ENCODE measurements at places on chromosomes 3 and 15.

DNA sequence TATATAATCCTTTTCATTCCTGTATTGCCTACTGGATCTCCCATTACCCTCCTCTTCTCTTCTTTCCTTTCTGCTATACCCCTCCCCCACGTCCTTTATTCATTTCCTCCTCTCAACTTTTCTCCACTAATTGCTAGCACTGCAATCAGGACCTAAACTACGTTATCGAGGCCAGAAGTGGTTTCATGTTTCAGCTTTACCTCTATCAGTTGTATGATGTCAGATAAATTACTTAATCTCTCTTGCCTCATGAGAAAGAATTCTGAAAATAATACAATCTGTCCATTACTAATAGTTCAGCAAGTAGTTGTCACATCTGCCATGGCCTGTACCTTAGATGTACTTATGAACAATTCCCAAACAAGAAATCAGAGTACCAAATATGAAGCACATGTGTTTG, 10.6 kb downstream of the POPDC2 start:
- no peak for DNase-seq
- no peaks in the 10 kb centered on the region for H3K4me1 ChIP-seq
- H3K36me3 ChIP-seq, result no peaks in the 10 kb centered on the region
- H3K27ac ChIP-seq, result no peak overlapping the region
- no peaks in the 10 kb centered on the region for H3K27me3 ChIP-seq

DNA sequence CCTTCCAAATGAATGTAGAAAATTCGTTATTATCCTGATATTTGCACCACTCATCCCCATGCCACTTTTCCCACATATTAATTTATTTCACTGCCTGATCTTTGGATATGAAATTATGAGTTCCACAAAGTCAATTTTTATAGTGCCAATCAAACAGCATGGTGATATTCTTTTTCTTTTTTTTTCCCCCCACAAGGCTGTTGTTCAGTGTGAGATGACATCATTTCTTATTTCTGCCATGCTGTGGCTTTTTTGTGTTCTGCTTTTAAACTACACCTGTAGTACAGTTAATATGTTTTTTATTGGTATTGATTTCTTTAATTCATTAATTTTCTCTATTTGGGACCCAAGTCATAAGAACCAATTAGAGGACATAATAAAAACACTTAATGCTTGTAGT, 14.6 kb downstream of the MYNN start:
- no peak overlapping the region for H3K27ac ChIP-seq
- H3K4me3 ChIP-seq, result no peak overlapping the region
- DNase-seq, result no peak
- no peaks in the 10 kb centered on the region for H3K27me3 ChIP-seq
- peaks cover 14% of the 10 kb centered on the region for H3K4me1 ChIP-seq
- peaks cover 20% of the 10 kb centered on the region for H3K36me3 ChIP-seq

GRCh38 chr3:24220859-24221657, 273.6 kb downstream of the THRB start:
- no peak overlapping the region for H3K27ac ChIP-seq
- peaks cover 18% of the 10 kb centered on the region for H3K27me3 ChIP-seq
- no peaks in the 10 kb centered on the region for H3K36me3 ChIP-seq
- no peaks in the 10 kb centered on the region for H3K4me1 ChIP-seq
- H3K4me3 ChIP-seq, result no peak overlapping the region

DNA sequence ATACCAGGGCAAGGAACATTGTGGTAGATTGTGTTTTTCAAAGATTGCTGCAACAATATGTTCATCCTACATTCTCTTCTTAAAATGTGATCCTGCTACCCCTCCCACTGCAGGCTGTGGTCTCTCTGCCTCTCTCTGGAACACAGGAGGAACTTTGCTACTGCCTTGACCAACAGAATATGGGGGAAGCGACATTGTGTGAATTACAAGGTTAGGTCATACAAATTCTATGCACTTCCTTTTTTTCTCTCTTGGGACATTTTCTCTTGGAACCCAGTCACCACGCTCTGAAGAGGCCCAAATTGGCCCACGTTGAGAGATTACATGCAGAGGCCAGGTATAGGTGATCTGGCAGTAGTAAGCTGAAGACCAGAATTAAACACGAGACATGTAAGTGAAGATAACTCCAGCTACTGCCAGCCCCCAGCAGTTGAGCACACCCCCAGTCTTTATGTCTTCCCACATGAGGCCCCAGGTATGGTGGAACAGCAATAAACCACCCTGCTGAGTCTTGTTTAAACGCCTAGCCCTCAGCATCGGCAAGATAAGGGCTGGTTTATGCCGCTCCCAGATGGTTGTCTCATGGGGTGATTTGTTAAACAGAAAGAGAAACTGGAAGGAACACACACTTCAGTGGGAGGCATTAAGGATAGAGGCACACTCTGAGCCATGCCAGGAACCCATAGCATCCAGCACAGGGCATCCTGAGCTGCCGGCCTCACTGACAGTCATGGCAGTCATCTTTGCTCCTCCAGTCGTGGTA, 59.9 kb downstream of the FAM43A start:
- no peak for DNase-seq
- no peaks in the 10 kb centered on the region for H3K36me3 ChIP-seq
- peaks cover 4% of the 10 kb centered on the region for H3K27me3 ChIP-seq
- peaks cover 19% of the 10 kb centered on the region for H3K4me1 ChIP-seq
- no peak overlapping the region for H3K27ac ChIP-seq
- H3K4me3 ChIP-seq, result no peak overlapping the region

GRCh38 chr3:194178669-194179068, 42.7 kb downstream of the HES1 start:
- DNase-seq, result no peak
- H3K4me3 ChIP-seq, result no peak overlapping the region
- no peaks in the 10 kb centered on the region for H3K36me3 ChIP-seq
- peaks cover 21% of the 10 kb centered on the region for H3K27me3 ChIP-seq
- no peaks in the 10 kb centered on the region for H3K4me1 ChIP-seq

GRCh38 chr15:83435202-83435601, 11.9 kb upstream of the SH3GL3 start:
- no peak for DNase-seq
- peaks cover 29% of the 10 kb centered on the region for H3K27me3 ChIP-seq
- no peak overlapping the region for H3K27ac ChIP-seq
- H3K4me1 ChIP-seq, result peaks cover 5% of the 10 kb centered on the region

- H3K27me3 ChIP-seq, result no peaks in the 10 kb centered on the region
- peaks cover 23% of the 10 kb centered on the region for H3K4me1 ChIP-seq
- no peaks in the 10 kb centered on the region for H3K36me3 ChIP-seq
- no peak for DNase-seq
- no peak overlapping the region for H3K27ac ChIP-seq
These were observed 34.4 kb downstream of the RAF1 start for GRCh38 chr3:12629560-12629959.

DNA sequence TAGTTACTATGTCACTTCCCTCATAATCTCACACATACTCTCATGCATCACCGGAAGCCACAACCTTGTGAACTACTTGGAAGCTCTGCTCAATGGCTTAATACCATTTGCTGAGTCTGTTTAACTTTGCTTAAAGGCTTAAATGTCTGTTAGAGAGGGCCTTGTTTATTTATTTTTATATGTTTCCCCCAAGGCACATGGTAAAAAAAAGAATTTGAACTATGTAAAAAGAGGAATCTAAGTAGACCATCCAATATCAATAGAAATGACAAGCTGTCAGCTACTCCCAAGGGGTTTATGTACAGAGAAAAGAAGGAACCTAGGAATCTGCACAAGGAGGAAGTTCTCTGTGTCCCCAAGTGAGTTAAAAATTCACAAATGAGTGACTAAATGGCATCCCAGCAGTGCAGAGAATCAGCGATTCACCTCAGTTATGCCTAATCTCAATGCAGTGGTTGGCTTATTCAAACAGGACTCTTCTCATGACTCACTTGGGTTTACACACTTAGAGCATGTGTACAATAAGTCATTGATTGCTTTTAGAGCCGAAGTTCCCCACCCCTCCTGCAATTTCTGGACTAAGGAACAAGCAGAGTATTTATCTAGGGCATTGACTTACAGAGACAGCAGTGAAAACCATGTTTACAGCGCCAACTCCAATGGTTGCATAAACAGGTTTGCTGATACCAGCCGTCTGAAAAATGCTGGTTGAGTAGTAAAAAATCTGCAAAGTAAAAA, 24.4 kb downstream of the SLC2A2 start:
- peak overlapping the region; percentile 51 for H3K27ac ChIP-seq
- H3K4me1 ChIP-seq, result peaks cover 11% of the 10 kb centered on the region
- no peak overlapping the region for H3K4me3 ChIP-seq
- no peak for DNase-seq

DNA sequence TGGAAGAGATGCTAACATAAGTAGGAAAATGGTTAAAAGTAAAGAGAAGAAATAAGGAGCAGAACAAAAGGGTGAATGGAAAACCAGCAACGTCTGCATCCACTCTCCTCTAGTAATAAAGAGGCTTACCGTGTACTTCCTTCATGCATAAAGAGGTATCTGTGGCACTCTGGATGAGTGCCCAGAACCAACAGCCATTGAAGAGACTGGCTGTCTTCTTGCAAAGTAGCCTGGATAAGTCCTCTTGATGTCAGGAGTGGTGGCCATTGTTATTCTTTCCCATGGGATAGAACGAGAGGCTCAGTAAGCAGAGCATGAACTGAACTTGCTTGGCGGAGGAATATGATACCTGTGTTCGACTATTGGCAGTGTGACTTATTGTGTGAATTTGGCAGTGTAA, 186.2 kb upstream of the RASGRP1 start:
- H3K4me3 ChIP-seq, result no peak overlapping the region
- H3K27ac ChIP-seq, result no peak overlapping the region
- H3K27me3 ChIP-seq, result peaks cover 15% of the 10 kb centered on the region
- DNase-seq, result no peak
- H3K4me1 ChIP-seq, result no peaks in the 10 kb centered on the region

- H3K27ac ChIP-seq, result no peak overlapping the region
- no peaks in the 10 kb centered on the region for H3K4me1 ChIP-seq
These were observed 201.7 kb downstream of the GAP43 start for GRCh38 chr3:115825046-115825445.

- H3K4me3 ChIP-seq, result no peak overlapping the region
- H3K36me3 ChIP-seq, result no peaks in the 10 kb centered on the region
- H3K27me3 ChIP-seq, result peaks cover 2% of the 10 kb centered on the region
- peaks cover 48% of the 10 kb centered on the region for H3K4me1 ChIP-seq
- DNase-seq, result no peak
These were observed 43.4 kb downstream of the RPLP1 start for GRCh38 chr15:69496001-69496400.

DNA sequence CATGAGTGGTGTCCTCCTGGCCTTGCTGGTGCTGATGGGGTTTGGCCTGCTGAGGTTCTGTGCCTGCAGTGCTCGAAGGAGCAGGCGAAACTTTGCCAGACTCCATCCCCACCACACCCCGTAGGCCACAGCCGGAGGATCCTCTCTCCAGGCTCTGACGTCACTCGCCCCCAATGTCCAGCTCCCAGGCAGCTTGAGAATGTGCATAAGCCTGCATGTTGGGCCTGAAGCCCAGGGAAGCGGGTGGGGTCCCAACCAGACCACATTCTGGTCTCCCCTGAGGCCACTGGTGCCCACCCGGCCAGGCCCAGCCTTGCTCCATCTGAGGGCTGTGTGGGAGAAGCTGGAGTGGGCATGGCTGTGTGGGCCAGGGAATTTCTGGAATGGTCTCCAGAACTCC, 109.8 kb downstream of the ASB7 start:
- H3K36me3 ChIP-seq, result peaks cover 18% of the 10 kb centered on the region
- H3K4me3 ChIP-seq, result no peak overlapping the region
- no peak overlapping the region for H3K27ac ChIP-seq
- H3K27me3 ChIP-seq, result peaks cover 13% of the 10 kb centered on the region

- peak overlapping the region; percentile 87 for H3K27ac ChIP-seq
- H3K4me1 ChIP-seq, result peaks cover 62% of the 10 kb centered on the region
- peak overlapping the region; percentile 76 for H3K4me3 ChIP-seq
- H3K27me3 ChIP-seq, result no peaks in the 10 kb centered on the region
- peaks cover 12% of the 10 kb centered on the region for H3K36me3 ChIP-seq
These were observed 45.6 kb downstream of the CCDC12 start for GRCh38 chr3:46930945-46931403.

- H3K4me1 ChIP-seq, result no peaks in the 10 kb centered on the region
- H3K27me3 ChIP-seq, result no peaks in the 10 kb centered on the region
- no peak for DNase-seq
- H3K27ac ChIP-seq, result no peak overlapping the region
- no peak overlapping the region for H3K4me3 ChIP-seq
- H3K36me3 ChIP-seq, result no peaks in the 10 kb centered on the region
These were observed 594.8 kb downstream of the NTRK3 start for GRCh38 chr15:87661454-87662355.

- no peak for DNase-seq
- H3K36me3 ChIP-seq, result peaks cover 34% of the 10 kb centered on the region
- peak overlapping the region; percentile 68 for H3K4me3 ChIP-seq
- no peak overlapping the region for H3K27ac ChIP-seq
These were observed 15.8 kb downstream of the SOX2 start for GRCh38 chr3:181727341-181728032.

DNA sequence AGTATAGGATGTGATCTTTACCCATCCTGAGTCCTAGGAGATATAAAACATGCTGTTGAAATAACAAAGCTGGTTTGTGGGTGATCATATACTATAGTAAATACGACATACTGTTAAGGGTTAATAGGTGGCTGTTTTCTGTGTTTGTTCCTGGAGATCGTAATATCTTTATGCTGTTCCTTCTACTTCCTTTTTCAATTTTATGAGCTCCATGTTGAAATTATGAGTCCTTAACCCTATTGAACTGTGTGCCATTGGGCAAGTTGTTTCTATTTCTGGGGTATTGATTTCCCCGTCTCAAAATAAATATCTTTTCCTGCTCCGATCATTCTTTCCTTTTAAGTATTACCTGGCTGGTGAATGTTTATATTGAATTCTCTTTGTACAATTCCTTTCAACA, 115.1 kb downstream of the LPP start:
- H3K27ac ChIP-seq, result no peak overlapping the region
- no peaks in the 10 kb centered on the region for H3K36me3 ChIP-seq

DNA sequence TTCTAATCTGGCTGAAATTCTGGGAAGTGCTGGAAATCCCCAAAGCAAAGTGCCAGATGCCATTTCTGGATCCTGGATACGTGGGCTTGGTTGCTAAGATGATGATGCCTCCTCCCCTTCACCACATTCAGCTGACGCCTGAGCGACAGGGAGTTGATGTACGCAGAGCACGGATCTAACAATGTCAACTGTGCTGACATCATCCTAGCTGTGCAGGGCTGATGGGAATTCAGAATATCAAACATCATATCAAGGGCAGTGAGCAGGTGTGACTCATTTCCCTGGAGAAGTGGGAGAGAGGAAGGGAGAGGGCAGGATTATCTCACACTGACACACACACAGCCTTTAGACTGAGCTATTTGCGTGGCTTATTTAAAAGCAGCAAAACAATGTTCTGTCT, 92.6 kb upstream of the ZBTB20 start:
- H3K4me1 ChIP-seq, result no peaks in the 10 kb centered on the region
- no peak overlapping the region for H3K4me3 ChIP-seq
- DNase-seq, result no peak

GRCh38 chr3:107880702-107881101, 210.1 kb downstream of the CD47 start:
- no peaks in the 10 kb centered on the region for H3K27me3 ChIP-seq
- H3K4me3 ChIP-seq, result no peak overlapping the region
- H3K36me3 ChIP-seq, result no peaks in the 10 kb centered on the region
- no peak for DNase-seq
- H3K27ac ChIP-seq, result no peak overlapping the region
- H3K4me1 ChIP-seq, result no peaks in the 10 kb centered on the region

- H3K27me3 ChIP-seq, result peaks cover 14% of the 10 kb centered on the region
- H3K4me1 ChIP-seq, result peaks cover 19% of the 10 kb centered on the region
- DNase-seq, result no peak
- no peak overlapping the region for H3K4me3 ChIP-seq
- no peaks in the 10 kb centered on the region for H3K36me3 ChIP-seq
- H3K27ac ChIP-seq, result no peak overlapping the region
These were observed 135.3 kb downstream of the RPLP1 start for GRCh38 chr15:69587723-69588426.
